ENCODE measurements at places on chromosomes 12 and 14.

DNA sequence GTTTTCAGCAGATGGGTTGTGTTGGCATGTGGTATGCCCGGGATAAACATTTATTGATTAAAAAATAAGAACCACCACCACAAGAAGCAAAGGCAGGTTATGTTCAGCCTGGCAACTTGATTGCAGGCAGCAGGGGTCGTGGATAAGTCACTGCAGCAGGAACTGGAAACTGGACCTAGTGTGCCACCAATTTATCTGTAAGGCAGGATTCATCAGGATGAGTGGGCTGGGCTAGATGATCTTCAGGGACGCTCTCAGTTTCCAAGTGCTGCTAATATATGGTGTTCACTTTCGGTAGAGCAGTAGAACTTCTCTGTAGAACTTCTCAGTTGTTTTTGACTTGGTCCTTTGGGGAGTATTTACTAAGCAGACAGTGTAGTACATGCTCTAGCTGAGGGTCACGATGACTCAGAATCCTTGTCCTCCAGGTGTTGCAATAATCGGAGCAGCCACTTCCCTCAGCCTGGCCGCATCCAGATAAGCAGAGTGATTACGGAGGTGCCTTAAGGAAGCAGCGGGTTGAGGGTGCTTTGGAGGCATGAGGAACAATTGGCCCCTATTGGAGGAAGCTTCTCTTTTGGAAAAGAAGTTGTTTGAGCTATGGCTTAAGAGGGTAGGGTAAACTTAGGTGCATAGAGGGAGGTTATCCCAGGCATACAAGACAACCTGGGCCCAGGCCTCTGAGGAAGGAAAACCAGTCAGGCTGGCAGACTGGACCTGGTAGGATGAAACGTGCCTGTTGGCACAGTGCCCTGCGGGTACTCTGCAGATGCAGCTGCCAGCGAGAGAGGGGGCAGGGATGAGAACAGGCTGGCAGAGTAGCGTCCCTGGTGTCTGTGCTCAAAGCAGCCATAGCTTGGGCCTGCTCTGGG lies 104.0 kb downstream of the GPR135 start:
- DNase-seq, result no peak

GRCh38 chr12:39587225-39587624 lies 32.4 kb downstream of the ABCD2 start:
- peak; percentile 25 for DNase-seq

- DNase-seq, result no peak
These were observed 70.2 kb upstream of the EGLN3 start for GRCh38 chr14:34021096-34021495.

- DNase-seq, result no peak
These were observed 101.7 kb downstream of the CIT start for GRCh38 chr12:119775246-119775895.

GRCh38 chr14:103091041-103091882 lies 3.3 kb upstream of the EXOC3L4 start:
- DNase-seq, result peak; percentile 62

- no peak for DNase-seq
These were observed 44.1 kb upstream of the DYNC1H1 start for GRCh38 chr14:101920271-101920670.

DNA sequence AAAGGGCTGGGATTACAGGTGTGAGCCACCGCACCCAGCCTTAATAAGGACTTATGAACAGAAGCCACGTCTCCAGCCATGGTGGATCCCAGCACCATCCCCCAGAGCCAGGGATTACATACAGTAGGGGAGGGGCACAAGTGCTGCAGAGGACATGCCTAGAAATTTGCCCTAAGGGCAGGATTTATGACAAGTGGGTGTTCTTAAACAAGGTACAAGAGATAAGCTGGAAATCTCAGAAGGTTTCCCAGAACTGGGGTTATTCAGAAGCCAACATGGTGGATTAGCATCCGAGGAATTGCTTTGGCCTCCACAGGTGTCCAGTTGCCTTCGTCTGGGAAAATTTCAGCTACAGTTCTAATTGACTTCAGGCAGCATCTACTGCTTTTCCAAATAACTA lies 114.4 kb upstream of the EGLN3 start:
- DNase-seq, result no peak

DNA sequence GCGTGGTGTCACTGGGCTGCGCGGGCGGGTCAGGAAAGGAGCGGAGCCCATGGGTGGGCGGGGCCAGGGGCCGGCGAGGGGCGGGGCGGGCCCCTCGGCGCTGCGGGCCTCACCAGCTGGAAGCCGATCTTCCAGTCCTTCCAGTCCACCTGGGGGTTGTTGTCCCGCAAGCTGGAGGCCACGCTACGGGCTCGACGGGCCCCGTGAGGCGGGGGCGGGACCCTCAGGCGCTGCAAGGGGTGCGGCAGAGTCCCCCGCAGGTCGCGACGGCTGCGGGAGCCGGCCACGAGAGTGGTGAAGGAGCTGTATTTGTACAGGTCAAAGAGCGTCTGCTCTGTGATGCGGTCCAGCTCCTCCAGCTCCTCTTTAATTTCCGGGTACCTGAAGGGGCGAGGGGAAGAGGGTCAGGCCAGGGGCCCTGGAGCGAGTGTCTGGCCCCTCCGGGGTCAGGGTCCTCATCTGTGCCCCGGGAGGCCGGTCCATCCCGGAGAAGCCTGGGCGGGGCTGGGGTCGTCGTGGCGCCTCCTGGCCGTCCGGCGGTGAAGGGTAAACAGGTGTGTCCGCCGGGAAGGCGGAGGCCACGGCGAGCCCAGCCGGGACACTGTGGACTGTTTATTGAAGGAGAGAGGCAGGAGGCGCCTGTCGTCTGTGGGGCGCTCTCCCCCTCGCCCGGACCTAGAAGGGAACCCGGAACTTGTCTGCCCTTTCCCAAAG lies 11.9 kb downstream of the SCNN1A start:
- peak; percentile 58 for DNase-seq

Data from activated CD4-positive, alpha-beta T cell treated with anti-CD3 and anti-CD28 coated beads, Interleukin-2, amount 50 U/mL, for 16 hours (primary cell).